Stimulated activated naive CD4-positive, alpha-beta T cell treated with Interleukin-2 at 50 U/mL for 16 hours (primary cell): ENCODE measurements at places on chromosomes 7 and 10.

DNA sequence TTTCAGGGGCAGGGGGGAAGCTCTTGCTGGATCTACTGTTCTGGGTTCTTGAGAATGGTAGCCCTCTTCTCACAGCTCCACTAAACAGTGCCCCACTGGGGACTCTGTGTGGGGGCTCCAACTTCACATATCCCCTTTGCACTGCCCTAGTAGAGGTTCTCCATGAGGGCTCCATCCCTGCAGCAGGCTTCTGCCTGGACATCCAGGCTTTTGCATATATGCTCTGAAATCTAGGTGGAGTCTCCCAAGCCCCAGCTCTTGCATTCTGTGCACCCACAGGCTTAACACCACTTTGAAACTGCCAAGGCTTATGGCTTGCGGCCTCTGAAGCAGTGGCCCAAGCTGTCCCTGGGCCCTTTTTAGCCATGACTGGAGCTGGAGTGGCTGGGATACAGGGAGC, 150.7 kb downstream of the LRMDA start:
- DNase-seq: no peak

- no peak for DNase-seq
These were observed 8.6 kb downstream of the MARVELD1 start for GRCh38 chr10:97721871-97722780.

- peak; percentile 36 for DNase-seq
These were observed 789 bp downstream of the PDGFA start for GRCh38 chr7:518630-519483.

GRCh38 chr10:122342293-122343134, 32.0 kb upstream of the PLEKHA1 start:
- peak; percentile 30 for DNase-seq

DNA sequence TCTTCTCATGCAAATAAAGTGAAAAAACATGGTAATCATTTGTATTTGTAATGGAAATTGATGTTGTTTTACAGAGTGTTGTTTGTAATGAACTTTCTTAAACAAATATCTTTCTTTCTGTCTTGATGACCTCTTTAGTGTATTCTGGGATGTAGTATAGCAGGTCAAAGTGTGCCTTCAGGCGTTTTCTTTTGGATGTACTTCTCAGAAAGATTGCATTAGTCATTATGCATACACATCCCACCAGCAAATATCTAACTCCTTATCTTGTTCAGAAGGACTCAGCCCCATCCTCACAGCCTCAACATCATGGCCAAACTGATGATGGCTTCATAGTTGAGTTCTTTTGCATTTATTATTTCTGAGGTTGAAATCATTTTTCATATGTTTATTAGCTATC, 124.7 kb downstream of the LRRC18 start:
- no peak for DNase-seq

DNA sequence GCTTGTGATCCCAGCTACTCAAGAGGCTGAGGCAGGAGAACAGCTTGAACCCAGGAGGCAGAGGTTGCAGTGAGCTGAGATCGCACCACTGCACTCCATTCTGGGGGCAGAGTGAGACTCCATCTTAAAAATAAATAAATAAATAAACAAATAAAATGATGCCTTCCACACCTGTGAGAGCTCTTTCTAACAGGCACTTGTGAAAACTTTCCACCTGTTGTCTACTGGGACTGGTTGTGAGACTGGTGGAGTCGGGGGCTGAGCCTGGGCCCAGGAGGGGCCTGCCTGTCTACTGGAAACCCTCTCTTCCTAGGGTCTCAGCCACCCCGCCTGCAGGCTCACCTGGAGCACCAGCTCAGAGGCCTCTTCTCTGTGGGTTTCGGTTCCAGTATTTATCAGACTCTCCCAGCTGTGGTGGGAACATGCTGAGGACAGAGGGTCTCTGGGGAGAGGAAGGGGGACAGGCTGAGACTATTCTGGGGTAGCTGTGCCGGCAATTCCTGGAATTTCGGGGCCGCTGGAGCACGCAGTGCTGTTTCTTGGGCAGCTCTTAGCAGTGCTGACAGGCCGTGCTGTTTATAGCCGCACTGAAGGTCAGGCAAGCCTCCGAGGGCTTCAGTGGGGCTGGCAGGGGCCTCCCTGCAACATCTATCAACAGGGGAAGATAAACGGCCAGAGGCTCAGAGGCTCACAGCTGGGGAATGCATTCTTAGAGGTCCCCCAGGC, 3.8 kb downstream of the LDB3 start:
- DNase-seq: no peak

DNA sequence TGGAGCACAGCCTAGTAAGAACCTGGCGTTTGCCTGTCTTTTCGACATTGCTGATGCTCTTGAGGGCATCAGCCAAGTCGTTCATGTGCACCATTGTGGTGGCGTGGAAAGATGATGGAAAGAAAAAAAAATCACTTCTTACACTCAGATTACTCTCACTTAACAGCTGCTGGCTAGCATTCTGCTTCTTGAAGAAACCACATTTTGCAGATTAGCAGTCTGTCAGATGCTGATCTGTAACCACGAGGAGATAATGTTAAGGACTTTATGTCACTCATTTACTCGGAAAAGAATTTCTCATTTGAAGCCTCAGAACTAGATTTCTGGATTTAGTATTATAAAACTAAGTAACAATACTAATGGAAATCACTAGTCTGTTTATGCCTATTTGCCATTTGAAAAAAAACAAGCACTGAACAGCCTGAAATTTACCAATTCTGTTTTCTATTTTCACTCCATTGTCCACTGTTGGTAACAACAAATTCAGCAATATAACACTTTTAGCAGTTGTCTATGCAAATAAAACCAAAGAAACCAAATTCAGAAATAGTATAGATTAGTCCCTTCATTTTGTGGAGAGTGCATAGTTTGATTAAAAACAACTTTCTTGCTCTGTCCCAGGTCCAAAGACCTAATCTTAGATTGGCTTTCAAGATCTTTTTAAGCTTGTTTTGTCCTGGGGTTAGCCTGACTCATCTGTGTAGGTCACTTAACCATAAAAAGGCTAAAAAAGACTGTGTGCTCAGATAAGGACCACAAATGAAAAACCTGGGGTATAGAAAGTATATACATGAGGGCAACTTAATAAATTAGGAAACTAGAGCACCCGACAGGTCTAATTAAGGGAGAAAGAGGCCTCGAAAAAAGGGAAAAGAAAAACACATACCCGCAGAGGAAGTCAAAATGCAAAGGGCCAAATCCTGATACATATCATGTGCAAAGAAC, 67.5 kb downstream of the NT5C2 start:
- no peak for DNase-seq

- DNase-seq: no peak
These were observed 222.4 kb downstream of the AUTS2 start for GRCh38 chr7:69820479-69821192.

DNA sequence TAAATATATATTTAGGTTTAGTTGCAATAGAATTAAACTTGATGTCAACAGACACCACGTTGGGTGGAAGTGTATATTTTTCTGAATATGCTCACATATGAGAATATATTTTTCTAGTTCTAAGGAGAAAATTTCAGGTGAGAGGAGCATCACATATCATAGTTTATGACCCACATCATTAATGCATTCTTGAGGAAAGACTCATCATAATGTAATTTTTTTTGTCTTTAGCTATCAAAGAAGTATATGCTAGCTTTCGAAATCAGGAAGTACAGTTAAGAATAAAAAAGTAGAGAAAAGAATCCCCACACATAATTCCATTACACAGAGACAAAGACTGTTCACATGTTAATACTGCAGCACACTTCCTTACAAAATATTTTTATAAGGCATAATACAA, 30.4 kb downstream of the A1CF start:
- no peak for DNase-seq

DNA sequence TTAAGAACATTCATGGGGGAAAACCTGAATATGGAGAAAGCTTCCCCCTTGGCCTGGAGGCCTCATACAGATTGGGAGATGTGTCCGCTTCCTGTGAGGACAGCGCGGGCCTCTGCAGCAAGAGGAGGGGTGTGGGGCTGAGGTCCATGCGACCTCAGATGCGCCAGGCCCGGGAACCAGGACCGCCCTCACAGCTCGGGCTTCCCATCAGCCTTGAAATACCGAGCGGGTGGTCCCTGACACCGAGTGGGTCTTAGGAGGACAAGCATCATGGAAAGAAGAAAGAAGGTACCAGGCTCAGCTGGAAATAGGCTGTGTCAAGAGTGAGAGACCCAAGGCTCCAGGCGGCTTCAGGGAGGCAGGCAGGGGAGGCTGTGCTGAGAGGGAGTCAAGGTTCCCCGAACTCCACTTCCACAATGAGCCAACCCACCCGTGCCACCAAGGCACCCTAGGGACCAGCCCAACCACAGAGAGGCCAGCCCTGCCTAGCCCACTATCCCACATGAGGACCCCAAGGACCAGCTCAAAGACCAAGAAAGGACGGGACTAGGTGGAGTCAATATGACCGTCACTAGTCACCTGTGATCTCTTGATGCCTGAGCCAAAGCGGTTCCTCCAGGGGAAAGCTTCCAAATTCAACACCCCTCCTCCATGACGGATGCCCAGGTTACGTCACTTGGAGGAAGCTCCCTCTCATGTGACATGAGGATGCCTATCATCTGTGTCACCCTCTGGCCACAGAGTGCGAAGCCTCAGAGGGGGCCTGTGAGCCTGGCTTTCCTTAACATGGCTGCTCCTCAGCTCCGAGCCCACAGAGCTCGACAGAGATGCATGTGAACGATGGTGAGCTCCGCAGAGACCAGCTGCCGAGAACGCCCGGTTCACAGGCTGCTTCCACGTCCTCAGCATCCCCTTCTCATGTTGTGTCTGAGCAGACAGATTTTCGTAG, 103.7 kb downstream of the TCERG1L start:
- no peak for DNase-seq

- no peak for DNase-seq
These were observed 989 bp downstream of the ERLIN1 start for GRCh38 chr10:100184840-100185239.

DNA sequence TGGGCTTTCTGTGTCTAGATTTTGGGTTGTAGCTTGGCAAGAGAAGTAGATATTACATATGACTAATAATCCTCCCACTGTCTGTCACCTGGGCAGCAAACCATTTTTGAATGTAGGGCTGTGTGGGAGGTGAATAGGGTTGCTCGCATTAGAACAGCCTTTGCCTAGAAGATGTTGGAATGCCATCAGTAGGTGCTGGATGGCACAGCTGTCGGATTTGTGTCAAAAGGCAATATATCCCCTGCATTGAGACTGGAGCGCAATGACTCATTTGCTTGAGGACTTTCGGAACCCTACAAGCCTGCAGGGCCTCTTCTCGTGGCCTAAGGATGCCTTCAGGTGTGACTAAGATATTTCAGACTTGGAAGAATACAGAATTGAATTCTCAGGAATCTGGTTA, 323.8 kb downstream of the GPR158 start:
- DNase-seq: no peak

DNA sequence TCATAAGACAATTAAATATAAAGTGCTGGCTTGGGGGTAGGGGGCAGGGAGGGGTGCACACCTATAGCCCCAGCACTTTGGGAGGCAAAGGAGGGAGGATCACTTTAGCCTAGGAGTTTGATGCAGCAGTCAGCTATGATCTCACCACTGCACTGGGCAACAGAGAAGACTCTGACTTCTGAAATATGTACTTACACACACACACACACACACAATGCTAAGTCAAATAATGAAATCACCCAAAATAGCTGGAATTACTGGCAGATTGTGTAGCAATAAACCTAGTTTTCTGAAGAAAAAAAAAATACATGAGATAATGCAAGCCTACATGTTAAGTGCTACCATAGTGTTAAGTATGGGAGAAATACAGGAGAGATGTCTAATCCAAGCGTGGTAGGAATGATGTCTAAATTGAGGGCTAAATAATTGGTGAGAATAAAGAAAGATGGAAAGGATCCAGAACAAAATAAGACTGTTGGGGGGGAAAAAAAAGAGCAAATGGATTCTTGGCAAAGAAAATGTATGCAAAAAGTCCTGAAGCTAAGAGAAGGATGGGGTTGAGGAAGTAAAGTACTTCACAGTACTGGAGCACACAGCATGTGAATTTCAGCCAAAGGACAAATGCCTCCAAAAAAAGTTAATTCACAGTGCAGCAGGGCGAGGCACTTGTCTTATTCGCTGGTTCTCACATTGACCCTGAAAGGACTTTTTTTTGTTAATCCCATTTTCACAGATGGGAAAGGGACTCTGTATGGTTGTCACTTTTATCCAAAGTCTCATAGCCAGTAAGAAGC, 73.9 kb downstream of the IGF2BP3 start:
- DNase-seq: no peak
